ENCODE measurements at places on chromosomes 7 and 10.
A peak's percentile ranks its signal among the peaks of the same experiment; 100 is the strongest.

DNA sequence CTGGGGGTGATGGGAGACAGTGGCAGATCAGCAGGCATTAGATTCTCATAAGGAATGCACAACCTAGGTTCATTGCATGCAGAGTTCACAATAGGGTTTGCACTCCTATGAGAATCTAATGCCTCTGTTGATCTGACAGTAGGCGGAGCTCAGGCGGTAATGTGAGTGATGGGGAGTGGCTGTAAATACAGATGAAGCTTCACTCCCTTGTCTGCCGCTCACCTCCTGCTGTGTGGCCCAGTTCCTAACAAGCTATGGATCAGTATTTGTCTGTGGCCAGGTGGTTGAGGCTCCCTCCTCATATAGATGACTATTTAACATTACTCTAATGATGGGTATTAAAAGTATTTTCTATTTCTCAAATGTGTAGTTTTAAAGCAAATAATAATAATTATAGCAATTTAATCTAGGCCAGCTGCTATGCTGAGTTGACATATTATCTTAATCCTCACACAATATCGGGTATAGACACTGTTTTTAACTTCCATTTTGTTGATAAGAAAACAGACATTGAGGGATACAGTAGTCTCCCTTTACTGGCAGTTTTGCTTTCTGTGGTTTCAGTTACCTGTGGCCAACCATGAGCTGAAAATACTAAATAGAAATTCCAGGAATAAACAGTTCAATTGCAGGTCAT is 39.9 kb downstream of the KIF20B start:
- no peak for DNase-seq

DNA sequence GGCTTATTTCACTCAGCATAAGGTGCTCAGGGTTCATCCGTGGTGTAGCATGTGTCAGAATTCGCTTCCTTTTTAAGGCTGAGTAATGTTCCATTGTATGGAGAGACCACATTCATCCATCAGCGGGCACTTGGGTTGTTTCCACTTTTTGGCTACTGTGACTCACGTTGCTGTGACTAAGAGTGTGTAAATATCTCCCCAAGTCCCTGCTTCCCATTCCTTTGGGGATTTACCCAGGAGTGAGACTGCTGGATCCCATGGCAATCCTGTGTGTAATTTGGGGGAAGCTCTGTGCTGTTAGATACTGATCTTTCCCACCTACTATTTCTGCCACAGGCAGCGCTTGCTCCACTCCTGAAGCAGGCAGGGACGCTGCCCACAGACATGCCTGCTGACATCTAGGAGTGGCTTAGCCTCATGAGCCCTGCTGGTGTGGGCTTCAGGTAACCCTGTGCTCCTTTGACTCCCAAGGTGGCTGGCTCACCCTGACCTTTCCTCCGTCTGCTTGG is 346.0 kb downstream of the FRMD4A start:
- DNase-seq, result no peak

GRCh38 chr10:79403441-79404230 is 41.8 kb downstream of the ZCCHC24 start:
- no peak for DNase-seq

GRCh38 chr10:119362122-119362521 is 154.8 kb downstream of the GRK5 start:
- DNase-seq, result no peak

GRCh38 chr7:2687338-2687869 is 598 bp upstream of the AMZ1 start:
- DNase-seq, result no peak

DNA sequence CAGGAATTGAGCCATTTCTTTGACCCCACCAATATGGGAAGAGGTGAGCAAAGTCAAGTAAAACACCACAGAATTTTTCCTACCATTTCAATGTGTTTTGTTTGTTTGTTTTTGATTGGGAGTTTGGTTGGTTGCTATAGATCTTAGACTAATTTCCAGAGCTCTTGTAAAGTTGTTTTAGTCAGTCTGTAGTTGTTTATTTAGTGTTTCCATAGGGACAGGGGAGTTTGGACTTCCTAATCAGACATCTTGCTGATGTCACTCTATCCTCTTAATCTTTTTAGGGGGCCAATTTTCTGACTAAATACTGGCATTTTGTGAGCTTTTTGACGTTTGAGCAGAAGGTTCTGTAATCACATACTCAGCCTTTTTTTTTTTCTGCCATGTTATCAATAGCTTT is 266.9 kb downstream of the ABCA13 start:
- DNase-seq, result no peak

DNA sequence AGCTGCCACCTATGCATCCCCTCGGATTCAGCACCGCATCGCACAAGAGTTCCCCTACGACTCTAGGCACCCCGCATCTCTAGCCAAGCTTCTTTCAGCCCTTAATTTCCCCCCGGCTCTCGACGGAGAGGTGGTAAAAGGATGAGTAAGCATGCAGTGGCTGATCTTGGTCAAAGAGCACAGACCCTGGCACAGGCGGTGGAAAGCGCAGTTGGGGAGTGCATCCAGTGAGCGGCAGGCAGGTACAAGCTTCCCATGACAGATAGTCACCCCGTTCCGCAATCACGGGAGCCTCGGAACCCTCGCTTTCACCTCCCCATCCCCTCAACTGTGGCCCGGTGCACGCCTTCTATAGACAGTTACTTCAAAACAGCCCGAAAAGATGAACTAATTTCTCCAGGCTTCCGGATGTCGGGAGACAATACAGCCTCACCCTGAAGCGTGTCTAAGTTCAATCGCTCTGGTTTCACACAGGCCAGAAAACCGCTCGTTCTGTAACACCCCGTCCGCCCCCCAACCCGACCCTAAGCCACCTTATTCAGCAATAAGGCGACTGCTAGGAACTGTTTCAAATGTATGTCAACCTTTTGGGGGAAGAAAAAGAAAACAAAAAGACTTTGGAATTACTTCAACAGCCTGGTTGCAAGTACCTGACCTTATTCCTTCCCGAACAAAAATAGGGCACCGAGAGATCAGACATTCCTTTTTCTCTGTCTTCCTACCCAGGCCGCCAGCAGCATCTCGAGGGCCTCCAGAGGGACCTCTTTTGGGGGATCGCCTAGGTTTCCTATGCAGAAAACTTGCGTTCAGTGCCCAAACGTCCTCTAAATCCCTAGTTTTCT is 1.4 kb downstream of the RHEB start:
- peak; percentile 58 for DNase-seq

- no peak for DNase-seq
Measured at GRCh38 chr10:43177595-43177994, 39.4 kb downstream of the CSGALNACT2 start.

DNA sequence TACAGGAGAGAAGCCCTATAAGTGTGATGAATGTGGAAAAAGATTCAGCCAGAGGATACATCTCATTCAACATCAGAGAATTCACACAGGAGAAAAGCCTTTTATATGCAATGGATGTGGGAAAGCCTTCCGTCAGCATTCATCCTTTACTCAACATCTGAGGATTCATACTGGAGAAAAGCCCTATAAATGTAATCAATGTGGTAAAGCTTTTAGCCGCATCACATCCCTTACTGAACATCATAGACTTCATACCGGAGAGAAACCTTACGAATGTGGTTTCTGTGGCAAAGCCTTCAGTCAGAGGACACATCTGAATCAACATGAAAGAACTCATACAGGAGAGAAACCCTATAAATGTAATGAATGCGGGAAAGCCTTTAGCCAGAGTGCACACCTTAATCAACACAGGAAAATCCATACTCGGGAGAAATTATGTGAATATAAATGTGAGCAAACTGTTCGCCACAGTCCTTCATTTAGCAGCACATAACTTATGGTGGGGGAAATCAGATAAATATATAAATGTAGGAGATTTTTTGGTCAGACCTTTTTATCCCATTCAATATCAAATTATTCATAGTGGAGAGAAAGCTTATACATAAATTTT is 12.1 kb upstream of the MRPS17 start:
- DNase-seq, result no peak

GRCh38 chr7:86926732-86927131 is 132.7 kb downstream of the ELAPOR2 start:
- DNase-seq, result no peak
